ENCODE measurements at places on chromosomes 2 and 18.

DNA sequence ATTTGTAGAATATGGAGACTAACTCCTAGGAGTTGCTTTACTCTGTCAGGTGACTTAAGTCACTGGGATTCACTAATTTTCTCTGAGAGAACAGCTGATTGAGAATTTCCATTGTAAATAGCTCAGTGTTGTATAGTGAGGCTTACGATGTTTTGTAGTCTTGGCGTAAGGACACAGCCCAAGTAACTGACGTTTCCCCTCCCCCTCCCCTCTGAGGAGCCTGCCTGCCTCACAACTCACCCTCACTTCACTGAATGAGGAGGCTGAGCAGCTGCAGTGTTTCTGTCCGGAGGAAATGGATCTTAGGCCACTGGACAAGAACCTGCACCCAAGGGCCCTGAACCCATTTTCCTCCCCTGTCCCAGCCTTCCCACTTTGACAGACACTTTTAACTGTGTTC is 264.6 kb downstream of the PHLPP1 start:
- DNase-seq = no peak

DNA sequence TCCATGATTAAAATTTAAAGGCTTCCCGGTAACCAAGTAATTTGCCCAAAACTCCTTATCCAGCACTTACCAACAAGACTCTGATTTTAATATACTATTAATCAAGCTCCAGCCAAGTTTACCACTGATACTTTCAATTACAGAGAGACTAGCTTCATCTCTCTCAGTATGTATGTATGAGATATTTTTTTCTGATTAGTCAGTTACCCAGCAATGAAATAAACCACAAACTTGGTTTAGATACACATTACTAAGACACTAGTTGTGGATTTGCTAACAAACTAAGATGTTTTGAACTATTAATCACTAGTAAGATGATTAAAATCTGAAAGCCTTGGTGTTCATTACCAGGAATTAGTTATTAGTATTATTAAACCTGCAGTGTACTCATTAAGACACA is 1272.2 kb upstream of the ACVR2A start:
- DNase-seq = no peak

- DNase-seq = no peak
Observed at GRCh38 chr2:18251486-18251885, 309.0 kb downstream of the RDH14 start.

GRCh38 chr2:15034860-15035259 is 402.3 kb downstream of the LRATD1 start:
- DNase-seq = no peak

DNA sequence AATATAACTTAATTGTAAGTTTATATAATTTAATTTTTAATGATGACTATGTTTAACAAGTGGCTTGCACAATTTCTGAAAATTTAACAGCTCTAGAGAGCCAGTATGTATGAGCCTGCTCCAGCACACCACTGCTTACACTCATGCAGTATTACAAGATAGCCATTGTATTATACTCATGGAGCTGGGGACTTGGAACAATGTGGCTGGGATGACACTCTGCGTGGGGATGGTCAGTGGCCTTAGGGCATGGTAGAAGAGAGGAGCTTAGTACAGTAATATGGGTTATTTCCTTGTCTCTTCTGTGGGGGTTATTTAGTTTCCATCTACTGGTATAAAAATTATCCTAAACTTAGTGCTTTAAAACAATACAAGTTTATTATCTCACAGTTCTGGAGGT is 105.1 kb upstream of the STON1 start:
- no peak for DNase-seq

DNA sequence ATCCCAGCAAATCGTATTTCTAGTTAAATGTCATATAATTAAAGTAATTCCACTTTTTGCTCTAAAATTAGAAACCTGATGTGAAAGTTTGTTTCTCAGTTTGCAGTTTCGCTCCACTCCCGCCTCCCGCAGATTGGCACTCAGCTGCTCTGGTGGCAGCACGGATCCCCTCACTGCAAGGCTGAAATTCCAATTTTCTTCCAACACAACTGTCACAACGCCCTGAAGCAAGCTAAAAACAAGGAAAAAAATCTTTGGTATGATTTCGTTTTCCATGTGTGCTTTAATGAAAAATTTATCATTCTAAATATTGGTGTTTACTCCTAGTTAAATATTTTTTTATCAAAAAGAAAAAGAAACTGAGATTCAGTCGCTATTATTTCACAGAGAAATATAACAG is 38.5 kb downstream of the FTCDNL1 start:
- no peak for DNase-seq

DNA sequence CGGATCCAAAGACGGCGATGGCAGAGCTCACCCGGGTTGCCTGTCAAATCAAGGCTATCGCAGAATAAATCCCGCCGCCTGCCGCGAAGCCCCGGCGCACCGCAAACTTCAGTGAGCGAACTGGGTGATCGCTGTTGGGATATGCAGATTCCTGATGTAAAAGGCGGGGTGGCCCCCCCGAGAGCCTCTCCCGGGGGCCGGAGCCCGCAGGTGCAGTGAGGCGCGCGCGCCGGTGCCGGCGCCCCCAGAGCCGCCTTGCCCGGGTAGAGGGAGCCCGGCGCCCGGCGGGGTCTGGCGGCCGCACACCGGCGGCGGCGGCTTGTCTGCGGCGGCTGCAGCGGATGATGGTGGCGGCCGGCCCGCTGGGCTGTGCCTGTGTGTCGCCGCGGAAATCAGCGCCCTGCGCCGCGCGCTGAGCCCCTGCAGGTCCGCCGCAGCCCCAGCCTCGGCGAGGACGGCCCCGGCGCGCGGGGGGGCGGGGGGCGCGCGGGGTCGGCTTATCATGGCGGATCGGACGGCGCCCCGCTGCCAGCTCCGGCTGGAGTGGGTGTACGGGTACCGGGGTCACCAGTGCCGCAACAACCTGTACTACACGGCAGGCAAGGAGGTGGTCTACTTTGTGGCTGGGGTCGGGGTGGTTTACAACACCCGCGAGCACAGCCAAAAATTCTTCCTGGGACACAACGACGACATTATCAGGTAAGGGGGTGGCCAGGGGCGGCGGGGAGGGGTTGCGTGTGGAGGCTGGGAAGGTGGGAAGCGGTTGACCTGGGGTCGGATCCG is 1.3 kb downstream of the EML6 start:
- peak; percentile 48 for DNase-seq

GRCh38 chr2:127641133-127641532 is 4.8 kb upstream of the GPR17 start:
- no peak for DNase-seq

DNA sequence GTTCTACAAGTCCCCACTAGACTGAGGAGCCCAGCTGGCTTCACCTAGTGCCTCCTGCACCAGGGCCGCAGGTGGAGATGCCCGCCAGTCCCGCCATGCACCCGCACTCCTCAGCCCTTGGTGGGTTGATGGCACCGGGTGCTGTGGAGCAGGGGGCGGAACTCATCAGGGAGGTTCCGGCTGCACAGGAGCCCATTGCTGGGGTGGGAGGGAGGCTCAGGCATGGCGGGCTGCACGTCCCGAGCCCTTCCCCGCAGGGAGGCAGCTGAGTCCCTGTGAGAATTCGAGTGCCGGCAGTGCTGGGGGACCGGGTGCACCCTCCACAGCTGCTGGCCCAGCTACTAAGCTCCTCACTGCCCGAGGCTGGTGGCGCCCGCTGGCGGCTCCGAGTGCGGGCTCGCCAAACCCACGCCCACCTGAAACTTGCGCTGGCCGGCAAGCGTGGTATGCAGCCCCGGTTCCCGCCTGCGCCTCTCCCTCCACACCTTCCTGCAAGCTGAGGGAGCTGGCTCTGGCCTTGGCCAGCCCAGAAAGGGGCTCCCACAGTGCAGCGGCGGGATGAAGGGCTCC is 252.7 kb upstream of the TCF4 start:
- DNase-seq = no peak

- DNase-seq = no peak
Observed at GRCh38 chr2:173571021-173571821, 216.5 kb downstream of the CDCA7 start.

GRCh38 chr2:1480671-1481076 is 67.4 kb downstream of the TPO start:
- DNase-seq = no peak

DNA sequence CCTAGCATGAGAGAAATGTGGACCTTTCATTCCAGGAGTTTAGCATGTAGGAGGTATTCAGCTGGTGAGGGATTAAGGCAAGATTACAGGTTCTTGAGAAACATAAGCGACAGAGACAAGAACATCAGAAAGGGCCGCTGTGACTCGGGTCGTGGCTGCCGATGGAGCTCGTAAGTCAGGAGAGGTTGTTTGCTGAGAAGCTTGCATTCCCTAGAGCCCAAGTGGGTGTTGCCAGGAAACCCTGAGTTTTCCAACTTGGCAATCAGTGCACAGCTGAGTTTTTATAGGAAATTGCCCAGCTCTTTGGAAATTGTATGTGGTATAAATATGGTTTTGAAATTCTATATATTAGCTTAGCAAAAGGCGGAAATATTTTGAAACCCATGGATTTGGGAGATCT is 46.4 kb upstream of the CYP1B1 start:
- no peak for DNase-seq

GRCh38 chr18:12839526-12840196 is 44.4 kb downstream of the PTPN2 start:
- no peak for DNase-seq

DNA sequence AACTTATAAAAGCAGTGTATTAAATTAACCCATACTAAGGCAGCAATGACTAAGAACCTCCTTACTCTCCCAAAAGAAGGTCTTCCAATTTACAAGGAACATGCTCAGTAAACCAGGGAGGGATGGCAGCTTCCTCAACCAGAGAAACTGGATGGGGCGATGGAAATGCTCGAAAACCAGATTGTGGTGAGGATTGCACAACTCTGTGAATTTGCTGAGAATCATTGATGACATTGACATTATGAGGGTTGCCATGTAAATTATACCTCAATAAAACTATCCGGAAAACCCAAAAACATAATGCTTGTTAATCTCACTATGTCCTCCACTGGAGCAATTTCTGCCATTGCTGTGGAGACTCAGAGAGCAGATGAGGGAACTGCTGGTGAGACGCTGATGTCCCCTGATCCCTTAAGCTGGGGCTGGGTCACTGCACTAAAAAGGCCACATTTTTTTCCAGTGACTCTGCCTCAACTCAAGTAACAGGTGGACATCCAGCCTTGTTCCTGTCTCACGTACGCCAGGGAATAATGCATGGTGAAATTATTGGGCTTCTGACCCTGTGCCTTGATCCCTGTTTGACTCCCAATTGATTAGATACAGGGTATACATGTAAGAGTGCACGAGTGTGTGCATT is 288.3 kb downstream of the CYP26B1 start:
- DNase-seq = no peak

GRCh38 chr2:204108330-204108751 is 171.8 kb downstream of the ICOS start:
- no peak for DNase-seq

GRCh38 chr2:203675086-203675485 is 31.4 kb upstream of the CD28 start:
- no peak for DNase-seq

DNA sequence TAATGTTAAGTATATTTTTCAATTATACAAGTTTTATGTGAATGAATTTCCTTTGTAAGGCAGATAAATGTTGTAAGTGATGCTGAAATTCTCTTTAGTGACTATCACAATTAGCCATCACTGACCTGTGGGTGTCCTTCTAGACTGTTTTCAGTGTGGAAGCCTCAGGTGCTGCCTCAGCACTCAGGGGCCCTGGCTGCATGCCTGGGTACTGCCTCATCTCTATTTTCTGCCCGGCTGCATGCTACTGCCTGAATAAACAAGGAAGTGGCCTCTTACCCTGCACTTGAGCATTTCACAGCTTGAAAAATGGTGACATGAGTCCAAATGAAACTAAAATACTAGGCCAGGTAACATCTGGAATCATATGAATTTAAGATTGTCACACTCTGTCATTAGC is 787.6 kb upstream of the SALL3 start:
- peak; percentile 81 for DNase-seq

- DNase-seq = no peak
Observed at GRCh38 chr2:65064728-65065552, 8.7 kb downstream of the CEP68 start.

GRCh38 chr18:34911661-34912384 is 129.4 kb upstream of the MAPRE2 start:
- no peak for DNase-seq

- no peak for DNase-seq
Observed at GRCh38 chr2:187851955-187852561, 297.8 kb upstream of the TFPI start.

DNA sequence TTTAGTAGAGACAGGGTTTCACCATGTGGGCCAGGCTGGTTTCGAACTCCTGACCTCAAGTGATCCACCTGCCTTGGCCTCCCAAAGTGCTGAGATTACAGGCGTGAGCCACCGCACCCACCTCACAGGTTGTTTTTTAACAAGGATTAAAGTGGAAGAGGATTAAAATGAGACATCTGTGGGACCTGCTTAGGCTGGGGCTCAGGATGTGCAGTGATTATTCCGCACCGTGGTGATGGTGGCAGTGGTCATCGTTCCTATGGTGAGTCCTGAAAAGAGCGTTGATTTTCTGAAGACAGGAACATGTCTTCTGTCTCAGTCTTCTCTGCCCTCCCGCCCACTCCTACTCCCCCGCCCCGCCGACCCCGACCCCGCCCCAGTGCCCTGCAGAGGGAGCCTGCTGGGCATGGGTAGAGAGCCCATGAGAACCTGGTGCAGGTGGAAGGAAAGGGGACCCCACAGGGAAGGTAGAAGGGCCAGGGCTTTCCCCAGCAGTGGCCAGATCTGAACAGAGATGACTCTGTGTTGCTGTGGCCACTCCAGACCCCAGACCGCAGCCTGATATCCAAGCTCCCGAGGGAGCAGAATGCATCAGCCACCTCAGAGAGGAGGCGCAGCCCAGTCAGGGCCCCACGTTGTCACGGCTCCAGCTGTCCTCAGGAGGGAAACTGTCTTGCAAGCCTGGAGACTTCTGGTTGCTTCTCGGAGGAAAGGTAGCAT is 34.5 kb upstream of the FOSL2 start:
- DNase-seq = no peak

GRCh38 chr2:96702098-96702785 is 37.6 kb downstream of the LMAN2L start:
- DNase-seq = no peak

DNA sequence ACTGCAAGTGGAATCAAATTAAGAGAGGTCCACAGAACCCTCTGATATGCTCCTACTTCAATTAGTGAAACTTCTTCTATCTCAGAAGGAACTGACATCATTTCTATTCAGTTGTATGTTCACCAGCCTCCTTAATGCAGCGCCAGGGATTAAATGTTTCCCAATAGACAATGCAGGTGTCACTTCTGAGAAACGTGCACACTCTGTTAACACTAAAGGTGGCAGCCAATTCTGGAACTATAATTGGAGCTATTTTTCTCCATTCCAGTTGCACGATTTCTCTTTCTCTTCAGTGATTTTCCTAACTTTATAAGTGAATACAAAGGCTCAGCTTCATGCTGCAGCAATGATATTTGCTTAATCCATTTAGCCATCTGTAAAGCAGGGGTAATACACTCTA is 821.9 kb downstream of the TDRD15 start:
- DNase-seq = no peak
